GM12892 (cell line): ENCODE measurements at places on chromosomes 7 and 10.
A peak's percentile ranks its signal among the peaks of the same experiment; 100 is the strongest.

DNA sequence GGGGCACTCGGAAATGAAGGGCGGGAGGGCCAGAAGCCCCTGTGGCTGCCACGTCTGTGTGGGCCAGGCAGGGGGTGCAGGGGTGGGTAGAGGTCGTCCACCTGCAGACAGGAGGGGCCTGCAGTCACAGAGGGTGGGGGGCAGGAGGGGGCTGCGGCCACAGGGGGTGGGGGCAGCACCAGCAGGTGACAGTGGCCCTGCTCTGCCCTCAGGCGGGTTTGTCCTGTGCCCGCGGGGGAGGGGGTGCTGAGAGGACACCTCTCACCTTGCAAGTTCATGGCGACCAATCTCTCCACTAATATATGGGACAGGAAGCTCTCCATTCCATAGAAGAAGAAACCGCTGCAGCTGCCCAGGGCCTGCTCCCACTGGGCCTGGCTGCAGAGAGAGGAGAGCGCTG lies 26.6 kb upstream of the NKX6-2 start:
- no peak for DNase-seq

DNA sequence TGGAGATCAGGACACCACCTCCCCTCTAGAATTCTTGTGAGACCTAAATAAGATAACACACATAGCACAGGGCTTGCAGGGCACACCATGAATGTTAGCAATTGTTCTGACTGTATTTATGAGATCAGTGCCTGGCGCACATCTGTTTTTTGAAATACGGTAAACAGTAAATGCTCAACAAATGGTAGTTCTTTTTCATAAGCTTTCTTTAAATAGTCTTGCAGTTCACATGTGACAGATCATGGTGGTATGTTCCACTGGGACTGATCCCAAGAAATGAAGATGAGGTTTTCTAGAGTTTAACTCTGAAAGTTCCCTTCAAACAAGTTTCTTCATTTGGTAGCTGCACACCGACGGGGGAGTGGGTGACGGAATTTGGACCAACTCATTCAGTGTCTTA lies 34.8 kb downstream of the CREB5 start:
- no peak for DNase-seq

GRCh38 chr10:27252267-27253000 lies 11.8 kb upstream of the ACBD5 start:
- peak; percentile 84 for DNase-seq

GRCh38 chr10:122148876-122149560 lies 122.1 kb upstream of the BTBD16 start:
- DNase-seq, result no peak

DNA sequence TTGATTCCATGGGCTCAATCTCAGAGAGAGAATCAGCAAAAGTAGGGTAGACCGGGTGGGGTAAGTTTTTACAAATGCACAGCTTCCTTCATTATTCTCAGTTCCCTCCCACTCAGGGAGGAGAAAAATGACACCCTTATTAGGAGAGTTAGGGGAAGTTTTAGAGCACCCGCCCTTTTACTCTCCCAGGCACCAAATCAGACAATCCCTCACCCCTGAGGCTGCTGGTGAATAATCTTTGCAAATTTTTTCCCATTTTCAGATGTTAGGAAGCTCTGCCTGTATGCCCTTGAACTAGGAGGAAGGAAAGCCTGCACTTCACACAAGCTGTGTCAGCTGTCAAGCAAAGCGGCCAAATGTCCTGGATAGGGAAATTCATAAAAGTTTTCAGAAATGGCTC lies 834.9 kb downstream of the GRID1 start:
- no peak for DNase-seq

- DNase-seq, result no peak
Observed at GRCh38 chr10:7412237-7412927, 1.5 kb upstream of the SFMBT2 start.

GRCh38 chr7:134587750-134588149 lies 38.8 kb downstream of the AKR1B15 start:
- DNase-seq, result no peak

GRCh38 chr10:12349629-12350166 lies 351 bp downstream of the CAMK1D start:
- no peak for DNase-seq

- DNase-seq, result no peak
Observed at GRCh38 chr10:17880601-17881000, 71.1 kb upstream of the SLC39A12 start.

DNA sequence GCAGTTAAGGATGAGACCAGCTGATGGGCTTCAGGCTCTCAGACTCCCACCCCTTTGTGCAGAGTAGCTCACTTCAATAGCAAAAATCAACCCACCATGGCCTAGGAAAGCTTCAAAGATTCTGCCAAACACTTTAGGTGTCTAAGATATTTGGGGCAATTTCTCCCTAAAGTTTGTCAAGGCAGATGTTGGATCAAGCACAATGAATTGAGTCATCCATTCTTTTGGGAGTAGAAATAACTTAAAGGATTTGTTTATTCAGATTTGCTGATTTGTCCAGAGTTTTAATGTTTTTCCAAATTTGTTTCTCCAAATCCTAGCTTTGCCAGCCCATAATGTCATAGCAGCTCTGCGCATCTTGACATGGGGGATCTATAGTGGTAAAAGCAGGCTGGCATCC lies 855.1 kb downstream of the LRMDA start:
- DNase-seq, result no peak

- no peak for DNase-seq
Observed at GRCh38 chr10:115829521-115830205, 443.3 kb downstream of the GFRA1 start.

- DNase-seq, result no peak
Observed at GRCh38 chr7:51481421-51481820, 164.8 kb upstream of the COBL start.

DNA sequence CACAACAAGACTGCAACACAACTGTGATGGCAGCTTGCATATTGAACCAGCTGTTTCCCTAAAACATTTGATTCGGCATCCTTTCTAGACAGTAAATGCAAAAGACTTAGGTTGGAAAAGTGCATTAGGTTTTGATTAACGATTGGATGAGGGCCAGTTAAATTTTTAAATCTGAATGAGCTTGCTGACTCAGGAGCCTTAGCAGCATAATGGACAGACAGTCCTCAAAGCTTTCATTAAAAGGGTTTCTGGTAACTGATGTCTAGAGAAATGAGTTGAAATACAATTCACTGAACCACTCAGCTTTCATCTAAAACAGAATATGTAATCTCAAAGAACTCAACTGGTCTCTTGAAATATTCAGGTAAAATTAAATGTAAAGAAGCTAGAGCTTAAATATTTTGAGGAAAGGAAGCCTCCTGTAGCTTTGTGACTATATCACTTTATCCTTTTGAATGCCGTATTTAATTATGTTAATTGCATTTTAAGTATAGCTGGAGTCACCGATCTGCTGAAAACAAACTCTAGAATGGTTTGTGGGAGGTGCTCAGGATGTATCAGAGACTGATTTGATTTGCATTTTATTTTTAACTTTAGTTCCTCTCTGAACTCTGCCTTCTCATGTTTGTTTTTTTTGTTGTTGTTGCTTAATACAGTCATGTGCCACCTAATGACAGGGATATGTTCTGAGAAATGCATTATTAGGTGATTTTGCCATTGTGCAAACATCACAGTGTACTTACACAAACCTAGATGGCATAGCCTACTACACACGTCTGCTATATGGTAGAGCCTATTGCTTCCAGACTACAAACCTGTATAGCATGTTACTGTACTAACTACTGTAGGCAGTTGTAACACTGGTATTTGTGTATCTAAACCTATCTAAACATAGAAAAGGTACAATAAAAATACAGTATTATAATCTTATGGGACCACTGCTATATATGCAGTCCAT lies 29.2 kb upstream of the ATRNL1 start:
- DNase-seq, result no peak

- no peak for DNase-seq
Observed at GRCh38 chr10:83542774-83543411, 596.4 kb upstream of the GHITM start.

DNA sequence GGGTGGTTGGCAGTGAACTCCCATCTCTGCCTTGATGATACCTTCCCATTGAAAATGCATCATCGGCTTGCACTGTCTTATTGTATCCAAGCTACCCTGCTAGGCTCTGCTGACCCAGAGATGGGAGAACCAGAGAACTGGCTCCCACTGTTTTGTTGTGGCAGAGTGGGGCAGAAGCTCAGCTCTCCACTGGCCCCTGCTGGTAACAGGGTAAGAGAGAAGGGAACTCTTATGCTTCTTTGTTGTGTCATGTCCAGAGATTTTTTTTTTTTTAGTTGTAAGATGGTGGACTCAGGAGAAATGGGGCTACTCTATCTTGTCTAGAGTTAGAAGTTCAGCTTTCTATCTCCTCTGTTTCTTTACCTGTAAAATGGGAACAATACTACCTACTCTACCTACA lies 100.5 kb upstream of the SDK1 start:
- DNase-seq, result no peak

- DNase-seq, result no peak
Observed at GRCh38 chr10:132507956-132508490, 29.6 kb upstream of the INPP5A start.

DNA sequence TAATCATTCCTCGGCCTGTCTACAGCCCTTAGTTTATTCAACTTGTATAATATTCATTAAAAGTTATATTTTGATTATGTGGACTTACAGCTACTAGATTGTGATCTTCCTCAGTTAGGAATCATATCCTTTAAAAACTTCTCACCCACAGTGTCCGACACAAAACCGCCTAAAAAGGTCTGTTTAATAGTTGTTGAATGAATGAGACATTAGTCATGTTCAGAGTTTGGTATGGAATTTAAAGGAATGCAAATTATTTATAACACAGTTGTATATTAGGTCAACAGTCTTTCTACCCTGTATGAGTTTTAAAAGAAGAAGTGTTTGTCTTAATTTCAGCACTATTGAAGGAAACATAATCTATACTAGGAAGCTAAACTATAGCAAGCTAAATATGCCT lies 390.0 kb downstream of the ARL4A start:
- no peak for DNase-seq

DNA sequence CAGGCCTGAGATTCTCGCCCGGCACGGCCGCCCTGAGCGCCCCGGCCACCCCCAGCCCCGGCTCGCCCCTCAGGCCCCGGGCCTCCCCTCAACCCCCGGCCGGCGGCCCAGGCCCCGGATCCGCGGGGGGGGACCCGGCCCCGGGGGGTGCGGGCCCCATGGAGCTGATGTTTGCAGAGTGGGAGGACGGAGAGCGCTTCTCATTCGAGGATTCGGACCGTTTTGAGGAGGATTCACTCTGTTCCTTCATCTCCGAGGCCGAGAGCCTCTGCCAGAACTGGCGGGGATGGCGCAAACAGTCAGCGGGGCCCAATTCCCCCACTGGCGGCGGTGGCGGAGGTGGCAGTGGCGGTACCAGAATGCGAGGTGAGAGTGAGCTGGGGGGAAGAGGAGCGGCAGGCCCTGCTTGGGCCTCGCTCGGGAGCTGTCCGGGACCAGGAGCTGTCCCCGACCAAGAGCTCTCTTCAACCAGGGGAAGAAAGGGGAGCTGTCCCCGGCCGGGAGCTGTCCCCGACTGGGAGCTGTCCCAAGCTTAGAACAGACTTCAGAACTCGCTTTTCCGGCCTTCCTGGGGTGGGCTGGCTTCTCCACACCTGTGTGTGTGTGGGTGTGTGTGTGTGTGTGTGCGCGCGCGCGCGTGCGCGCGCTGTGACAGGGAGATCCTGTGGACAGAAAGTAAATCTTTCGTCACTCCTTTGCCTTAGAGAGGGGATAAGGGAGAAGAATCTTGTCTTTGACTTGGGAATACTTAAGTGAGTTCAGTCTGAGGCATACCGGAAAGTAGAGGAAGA lies 510 bp downstream of the ZSWIM8 start:
- DNase-seq, result no peak

- no peak for DNase-seq
Observed at GRCh38 chr7:89731751-89732445, 422.4 kb upstream of the STEAP1 start.

DNA sequence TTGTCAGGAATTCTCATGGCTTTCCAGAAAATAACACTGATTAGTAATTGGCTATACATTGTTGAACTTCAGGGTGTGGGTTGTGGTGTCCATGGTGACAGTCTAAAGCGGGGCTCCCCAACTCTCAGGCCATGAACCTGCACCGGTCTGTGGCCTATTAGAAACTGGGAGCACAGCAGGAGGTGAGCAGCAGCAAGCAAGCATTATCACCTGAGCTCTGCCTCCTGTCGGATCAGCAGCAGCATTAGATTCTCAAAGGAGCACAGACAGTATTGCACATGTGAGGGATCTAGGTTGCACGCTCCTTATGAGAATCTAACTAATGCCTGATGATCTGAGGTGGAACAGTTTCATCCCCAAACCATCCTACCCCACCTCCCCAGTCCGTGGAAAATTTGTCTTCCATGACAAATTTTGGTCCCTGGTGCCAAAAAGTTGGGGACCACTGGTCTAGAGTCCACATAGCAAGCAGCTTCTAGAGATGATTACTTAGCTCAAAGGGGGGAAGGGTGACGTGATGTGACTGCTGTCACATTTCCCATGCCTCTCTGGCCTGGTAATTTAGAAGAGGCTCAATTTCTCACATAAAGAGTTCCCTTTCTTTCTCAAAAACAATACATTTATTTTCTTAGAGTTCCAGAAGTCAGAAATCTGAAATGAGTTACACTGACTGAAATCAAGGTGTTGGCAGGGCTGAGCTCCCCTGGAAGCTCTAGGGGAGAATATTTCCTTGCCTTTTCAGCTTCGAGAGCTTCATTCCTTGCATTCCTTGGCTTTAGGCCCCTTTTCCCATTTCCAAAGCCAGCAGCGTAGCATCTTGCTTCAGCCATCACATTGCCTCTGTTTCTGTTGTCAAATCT lies 17.6 kb upstream of the FAM221A start:
- no peak for DNase-seq

DNA sequence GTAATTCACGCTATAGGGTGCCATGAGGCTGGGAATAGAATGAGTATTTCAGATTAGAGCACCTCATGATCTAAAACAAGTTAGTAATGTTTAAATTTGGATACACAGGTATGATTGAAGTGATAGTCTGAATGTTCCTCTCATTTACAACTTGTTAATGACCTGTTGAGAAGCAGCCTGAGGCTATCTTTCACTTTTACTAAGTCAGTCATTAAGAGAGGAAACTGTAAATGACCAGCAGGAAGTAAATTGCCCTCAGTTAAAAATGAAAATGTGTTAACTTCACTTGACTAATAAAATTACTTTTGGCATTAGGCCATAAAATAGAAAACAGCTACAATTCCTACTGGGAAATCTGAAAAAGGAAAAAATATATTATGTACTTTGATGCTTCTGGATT lies 1042.0 kb downstream of the DNAJB9 start:
- DNase-seq, result no peak

DNA sequence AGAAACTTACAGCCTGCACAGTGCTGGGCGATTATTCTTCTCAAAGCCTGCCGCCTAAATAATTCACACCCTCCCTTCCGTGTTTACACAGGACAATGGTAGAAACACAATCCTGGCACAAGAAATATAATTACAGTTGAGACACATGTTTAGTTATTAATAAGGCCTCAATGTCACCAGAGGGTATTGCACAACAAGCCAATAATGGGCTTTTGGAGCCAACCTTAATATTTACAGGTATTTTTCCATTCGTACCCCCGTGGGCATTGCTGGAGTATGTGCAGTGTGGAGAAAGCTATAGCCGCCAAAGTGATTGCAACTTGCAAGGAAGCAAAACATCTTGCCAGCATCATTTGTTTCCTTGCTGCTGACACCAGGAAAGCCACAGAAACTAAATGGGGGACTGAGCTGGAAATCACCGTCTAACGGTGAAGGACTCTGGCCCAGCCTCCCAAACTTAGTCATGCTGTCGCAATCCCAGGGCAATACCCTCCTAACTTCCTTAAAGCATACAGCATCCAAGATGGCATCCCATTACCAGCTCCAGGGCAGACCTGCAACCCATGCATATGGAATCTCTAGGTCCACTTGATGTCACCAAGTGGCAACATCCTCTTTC lies 8.6 kb downstream of the CALN1 start:
- DNase-seq, result no peak

GRCh38 chr10:68560943-68561864 lies 1.1 kb downstream of the TET1 start:
- peak; percentile 29 for DNase-seq
